ENCODE measurements at places on chromosomes 1 and 21. TPM values are rescaled to one million over a fixed set of nuclear protein-coding genes. Genes with fewer than 3 reads are reported as not detected.

DNA sequence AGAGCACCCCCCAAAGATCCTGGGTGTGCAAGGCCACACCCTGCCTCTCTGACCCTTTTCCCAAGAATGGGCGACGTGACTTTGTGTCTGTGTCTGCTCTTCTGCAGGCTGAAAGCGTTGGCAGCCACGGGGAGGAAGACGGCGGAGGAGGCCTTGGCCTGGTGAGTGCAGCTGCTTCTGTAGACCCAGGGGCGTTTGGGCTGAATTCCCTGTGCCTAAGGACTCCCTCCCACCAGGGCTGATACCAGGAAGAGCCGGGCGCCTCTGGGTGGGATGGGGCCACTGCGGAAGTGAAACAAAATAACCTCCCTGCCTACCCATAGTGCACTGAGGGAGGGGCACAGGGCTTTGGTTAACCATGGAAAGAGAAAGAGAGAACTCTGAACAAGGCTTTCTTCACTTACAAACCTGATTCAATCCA lies 2.5 kb downstream of the UBASH3A start:
- DNase-seq: no peak

DNA sequence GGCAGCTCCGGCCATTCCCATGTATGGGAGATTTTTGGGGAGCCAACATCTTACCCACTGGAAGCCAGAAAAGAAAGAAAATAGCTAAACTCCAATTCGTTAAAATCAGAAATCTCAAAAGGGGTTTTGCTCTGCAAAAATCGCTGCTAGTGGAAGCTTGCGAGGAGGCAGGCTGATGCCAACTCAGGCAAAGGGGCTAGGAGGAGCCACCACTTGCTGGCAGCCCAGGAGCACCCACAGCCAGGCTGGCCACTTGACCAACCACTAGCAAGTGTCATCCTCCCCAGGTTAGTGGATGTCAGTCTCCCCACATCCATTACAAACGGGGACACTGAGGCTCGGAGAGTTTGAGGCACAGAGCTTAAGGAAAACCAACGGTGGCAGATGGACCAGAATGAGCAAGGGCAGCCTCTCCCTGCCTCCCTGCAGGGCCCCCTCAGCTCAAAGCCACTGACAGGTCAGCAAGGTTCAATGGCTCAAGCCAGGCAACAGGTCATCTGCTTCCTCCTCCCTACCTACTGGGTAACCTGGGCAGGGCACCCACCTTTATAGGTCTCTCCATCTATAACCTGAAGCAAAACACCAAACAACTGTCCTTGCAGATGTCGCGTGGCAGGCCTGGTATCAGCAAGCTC lies 10.8 kb downstream of the KCNN3 start:
- DNase-seq: no peak

- no peak for DNase-seq
Measured at GRCh38 chr1:151222130-151222529, 23.8 kb downstream of the PIP5K1A start.

GRCh38 chr1:48582408-48582807 lies 110.4 kb upstream of the SPATA6 start:
- DNase-seq: peak; percentile 58

- DNase-seq: no peak
Measured at GRCh38 chr1:98077691-98078090, 156.9 kb upstream of the DPYD start.

GRCh38 chr1:193040011-193040410 lies 19.1 kb downstream of the UCHL5 start:
- no peak for DNase-seq

DNA sequence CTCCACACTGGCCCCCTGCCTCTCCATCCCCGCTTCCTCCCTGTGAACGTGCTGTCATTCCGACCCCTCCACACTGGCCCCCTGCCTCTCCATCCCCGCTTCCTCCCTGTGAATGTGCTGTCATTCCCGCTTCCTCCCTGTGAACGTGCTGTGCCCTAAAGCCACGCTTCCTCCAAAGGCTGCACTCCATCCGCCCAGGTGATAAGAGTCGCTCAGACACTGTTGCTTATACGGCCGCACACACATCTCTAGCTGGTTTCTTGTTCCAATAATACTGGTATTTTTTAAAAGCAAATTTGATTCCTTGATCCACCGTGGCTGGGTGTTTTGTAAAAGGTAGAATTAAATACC lies 39.3 kb upstream of the TSPEAR start:
- no peak for DNase-seq

VAV3 gene
- total RNA-seq: 10.5 TPM

DNA sequence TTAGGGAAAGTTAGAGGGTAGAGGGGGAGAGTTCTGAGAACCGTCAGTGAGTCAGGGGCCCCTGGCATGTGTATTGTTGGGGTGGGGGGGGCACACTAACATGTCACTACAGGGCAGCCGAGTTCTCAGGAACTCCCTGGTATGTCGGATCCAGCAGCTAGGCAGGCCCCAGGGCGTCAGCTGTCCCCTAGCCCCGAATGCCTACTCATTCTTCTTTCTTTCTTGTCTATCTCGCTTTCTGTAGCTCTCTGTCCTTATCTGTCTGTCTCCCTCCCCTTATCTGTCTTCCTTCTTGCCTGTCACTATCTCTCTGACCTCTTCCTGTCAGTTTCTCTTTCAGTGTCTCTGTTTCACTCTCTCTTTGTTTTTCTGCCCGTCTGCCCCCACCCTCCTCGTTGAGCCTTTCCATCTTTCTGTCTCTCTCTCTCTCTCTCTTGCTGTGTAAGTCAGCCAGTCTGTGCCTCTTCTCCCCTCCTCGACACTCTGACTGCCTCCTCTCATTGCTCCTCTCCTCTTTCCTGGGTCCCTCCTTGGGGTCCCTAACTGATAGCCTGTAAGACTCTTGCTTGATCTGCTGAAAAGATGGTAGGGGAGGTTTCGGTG lies 2.4 kb downstream of the NTRK1 start:
- no peak for DNase-seq

OR2L3 gene
- total RNA-seq: not detected

SYNC gene
- 7.6 TPM for total RNA-seq

OR2T35 gene
- total RNA-seq: not detected

DNAJC11 gene
- total RNA-seq: 31.1 TPM

DNA sequence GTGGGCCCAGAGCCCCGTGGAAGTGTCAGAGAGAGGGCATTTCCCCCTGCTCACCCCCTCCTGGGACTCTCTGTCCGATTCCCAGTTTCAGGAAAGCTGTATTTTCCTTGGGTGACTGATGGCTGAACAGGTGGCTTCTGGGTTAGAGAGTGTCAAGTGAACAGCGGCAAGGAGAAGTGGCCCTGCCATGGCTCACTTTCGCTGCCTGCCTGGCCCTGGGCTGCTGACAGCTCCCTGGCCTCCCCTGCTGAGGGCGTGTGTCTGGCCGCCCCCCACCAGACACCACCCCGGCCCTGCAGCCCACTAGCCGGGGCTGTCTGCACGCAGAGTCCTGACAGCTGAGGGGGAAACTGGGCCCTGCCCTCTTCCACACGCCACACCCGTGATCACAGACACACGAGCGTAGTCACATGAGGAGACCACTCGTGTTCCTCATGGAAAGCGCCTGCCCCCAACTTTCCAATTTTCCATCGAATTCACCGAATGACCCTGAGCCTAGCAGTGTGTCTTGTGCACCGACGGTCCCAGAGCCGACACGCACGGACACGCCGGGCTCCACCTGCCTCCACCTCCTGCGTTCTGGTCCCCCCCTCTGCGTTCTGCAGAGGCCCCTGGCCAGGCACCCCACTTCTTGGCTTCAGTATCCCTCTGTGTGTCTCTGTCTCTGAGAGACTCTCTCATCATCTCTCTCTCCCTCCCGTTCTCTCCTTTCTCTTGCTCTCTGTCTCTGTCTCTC lies 60.6 kb upstream of the CASZ1 start:
- no peak for DNase-seq

S100A7 gene
- total RNA-seq: 0.38 TPM

GRCh38 chr1:39238476-39238875 lies 34.0 kb downstream of the MACF1 start:
- peak; percentile 14 for DNase-seq

DNA sequence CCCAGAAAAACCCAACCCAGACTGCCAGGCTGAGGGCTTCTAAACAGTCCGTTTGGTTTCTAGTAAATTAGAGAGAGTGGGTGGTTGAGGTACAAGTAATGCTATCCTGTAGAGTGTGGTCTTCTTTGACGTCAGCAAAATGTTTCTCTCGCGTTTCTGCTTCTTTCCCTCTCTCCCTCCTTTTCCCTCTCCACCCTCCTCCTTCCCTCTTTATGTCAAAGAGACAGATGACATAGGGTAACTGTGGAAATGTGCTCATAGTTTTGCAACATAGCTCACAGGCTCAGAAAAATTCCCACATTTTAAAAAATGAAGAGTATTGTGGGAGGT lies 158.3 kb downstream of the TOMM20 start:
- DNase-seq: no peak

SIM2 gene
- total RNA-seq: 0.26 TPM

DNA sequence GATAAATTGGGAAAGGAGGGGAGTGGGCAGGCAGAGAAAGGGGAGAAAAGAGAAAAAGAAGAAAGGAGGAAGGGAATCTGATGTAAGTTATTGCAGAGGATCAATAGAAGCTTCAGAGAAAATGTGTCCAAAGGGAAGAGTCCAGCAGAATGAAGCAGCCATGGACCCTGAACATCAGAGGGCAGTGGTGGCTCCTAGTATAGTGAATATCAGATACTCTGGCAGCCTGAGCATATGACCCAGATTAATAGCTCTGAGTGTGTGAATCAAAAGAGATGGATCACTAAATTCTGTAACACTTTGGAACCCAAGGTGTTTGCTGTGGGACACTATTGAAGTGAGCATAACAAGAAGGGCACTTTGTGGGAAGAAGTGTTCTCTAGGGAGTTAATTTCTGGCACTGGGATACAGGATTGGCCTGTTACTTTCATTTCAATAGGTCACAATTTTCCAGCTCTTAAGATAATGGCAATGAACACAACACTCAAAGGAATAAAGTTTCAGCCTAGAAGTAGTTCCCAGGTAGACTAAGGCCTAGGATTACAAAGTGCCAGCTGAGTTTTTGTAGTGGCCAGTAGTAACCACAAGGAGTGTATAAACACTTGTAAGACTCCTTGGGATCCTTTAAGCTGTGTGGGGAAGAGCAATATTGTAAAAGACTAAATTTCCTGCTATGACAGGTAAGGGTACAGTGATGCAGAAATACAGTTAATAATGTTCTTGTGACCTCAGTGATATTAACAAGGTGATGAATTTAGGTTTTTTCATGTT lies 164.5 kb upstream of the BEND5 start:
- no peak for DNase-seq

RNF187 gene
- 147 TPM for total RNA-seq

DNA sequence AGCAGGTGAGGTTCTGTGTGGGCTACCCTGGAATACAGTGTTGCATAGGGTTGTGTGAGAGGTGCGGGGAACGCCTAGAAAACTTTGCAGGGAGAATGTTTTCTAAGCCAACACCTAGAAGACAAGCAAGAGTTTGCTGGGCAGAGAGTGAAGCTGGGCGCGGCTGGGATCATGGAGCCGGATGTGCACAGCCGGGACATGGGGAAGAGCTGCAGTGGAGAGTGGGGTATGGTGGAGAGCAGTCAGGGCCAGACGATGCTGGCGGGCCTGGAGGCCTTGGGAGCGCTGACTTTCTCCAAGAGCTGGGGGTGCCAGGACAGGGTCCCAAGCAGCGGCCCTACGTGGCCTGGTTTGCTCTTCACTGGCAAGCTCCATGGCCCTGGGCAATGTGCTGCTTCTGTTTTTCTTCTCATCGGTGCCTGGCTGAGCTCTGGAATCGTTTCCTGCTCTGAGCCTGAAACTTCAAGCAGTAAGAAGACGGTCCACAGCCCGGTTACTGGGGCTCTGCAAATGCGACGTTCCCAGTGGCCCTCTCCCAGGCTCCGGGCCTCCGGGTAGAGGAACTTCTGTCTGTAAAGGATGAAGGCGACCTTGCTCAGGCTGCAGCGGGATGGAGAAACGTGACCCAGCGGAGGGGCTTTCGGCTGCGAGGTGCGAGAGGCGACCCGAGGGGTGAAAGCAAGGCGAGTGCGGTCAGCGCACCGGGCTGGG lies 51.9 kb upstream of the CD34 start:
- DNase-seq: peak; percentile 17

DNA sequence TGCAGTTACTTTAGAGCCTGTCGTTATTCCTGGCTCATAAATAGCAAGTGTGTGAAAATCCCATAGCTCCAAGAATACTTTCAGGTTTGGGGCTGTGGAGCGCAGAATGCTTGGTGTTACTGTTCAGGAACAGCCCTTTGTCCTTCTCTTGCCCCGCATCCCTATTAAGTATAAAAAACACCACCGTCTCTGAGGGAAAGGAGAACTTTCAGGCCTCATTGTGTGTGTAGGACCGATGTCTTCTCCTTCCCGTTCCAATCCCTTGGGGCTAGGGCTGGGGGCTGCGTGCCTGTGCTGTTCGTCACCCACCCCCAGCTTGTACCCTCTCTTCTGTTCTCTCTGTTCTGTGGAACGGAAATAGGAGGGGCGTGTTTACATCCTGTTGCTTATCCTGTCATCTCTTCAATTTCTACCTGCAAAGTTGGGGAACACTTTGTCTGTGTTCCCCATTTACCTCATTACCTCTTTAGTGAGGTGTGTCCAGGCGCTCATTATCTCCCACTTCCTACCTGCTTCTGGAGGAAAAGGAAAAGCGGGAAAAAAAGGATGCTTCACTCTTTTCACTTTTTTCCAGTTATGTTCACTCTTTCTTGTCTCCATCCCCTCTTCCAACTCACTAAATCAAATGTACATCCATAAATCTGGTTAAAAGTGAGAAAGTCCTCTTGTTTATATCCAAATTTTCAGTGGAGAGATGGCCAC lies 788 bp upstream of the TXNIP start:
- no peak for DNase-seq

DNA sequence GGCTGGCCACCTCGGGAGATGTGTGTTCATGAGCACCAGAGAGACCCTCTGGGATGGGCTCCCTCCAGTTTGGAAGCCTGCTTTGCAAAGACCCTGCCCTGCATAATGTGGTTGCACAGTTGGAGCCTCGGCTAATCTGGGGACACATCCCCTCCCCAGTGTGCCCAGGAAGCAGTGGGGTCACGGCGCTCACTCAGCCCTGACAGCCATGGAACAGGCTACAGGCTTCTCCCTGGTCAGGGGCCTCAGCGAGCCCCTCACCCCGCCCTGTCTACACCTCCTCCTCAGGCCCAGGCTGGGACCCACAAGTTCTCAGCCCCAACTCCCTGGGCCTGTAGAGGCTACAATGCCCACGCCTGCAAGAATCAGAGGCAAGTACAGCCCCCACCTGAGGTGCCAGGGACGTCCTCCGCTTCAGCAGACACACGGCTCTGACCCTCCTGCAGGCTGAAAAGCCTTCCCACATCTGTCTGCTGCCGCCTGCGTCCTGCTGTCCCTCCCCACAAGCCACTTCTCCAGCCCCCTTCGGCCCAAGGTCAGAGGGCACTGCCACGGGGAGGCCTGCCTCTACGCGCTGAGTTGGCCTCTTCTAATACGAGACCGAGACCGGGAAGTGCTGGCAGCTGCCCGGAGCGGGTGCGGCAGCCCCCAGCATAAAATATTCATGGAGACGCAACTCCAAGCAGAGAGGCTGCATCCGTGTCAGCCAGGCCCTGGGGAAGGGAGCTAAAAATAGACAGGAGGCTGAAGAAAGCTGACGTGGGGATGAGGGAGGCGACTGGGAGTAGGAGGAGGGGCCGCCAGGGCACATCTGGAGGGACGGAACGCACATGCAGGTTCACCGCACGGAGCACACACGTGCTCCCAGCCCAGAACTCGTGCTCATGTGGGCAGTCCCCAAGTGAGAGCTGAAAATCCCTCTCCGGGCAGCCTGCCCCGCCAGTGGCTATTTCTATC lies 15.2 kb upstream of the GPR153 start:
- DNase-seq: no peak
